ENCODE measurements at places on chromosomes 5 and 9. TPM values are rescaled to one million over a fixed set of nuclear protein-coding genes. Genes with fewer than 3 reads are reported as not detected.

DNA sequence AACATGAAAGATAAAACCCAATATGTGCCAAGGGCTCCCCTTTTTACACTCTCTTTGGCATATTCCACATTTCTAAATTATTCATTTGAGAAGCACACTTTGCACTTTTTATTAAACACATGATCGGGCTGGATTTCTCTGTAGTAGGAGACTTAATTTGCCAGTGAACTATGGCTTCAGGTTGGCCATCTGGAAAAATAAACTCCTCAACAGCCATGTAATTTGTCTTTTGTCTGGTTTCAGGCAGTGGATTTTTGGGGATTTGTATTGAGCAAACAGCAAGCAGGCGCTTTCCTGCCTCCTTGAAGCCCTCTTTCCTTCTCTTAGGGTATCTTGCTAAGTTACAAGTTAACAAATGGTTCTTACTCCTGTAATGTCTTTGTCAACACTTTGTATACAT, 73.0 kb upstream of the DMRTA1 start:
- no peaks in the 10 kb centered on the region for H3K36me3 ChIP-seq
- H3K27ac ChIP-seq: no peak overlapping the region
- H3K4me1 ChIP-seq: no peaks in the 10 kb centered on the region
- no peak overlapping the region for H3K4me3 ChIP-seq
- DNase-seq: no peak
- no peaks in the 10 kb centered on the region for H3K27me3 ChIP-seq

DNA sequence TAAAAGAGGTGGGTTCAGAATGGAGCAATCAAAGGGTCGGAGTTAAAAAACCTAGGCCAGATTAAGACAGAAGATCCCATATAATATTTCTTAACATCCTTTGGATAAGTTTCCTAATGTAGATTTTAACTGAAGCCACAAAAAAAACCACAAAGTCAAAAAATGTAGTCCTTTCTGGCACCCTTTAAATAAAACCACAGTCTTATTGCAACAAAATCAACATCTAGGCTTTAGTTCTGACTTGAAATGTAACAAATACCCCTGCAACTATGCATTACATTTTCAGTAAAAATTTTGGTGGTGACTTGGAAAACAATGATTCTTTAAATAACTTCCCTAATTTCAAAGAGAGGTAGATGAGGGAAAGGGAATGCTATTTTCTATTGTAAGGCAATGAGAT, 109.2 kb downstream of the PSAT1 start:
- H3K4me1 ChIP-seq: no peaks in the 10 kb centered on the region
- no peaks in the 10 kb centered on the region for H3K36me3 ChIP-seq
- H3K27me3 ChIP-seq: peaks cover 3% of the 10 kb centered on the region
- H3K4me3 ChIP-seq: no peak overlapping the region
- no peak for DNase-seq

The ANKRA2 gene
- 21.6 TPM for total RNA-seq

- no peak overlapping the region for H3K4me3 ChIP-seq
- peaks cover 12% of the 10 kb centered on the region for H3K4me1 ChIP-seq
- no peaks in the 10 kb centered on the region for H3K36me3 ChIP-seq
- H3K27me3 ChIP-seq: peaks cover 3% of the 10 kb centered on the region
- no peak overlapping the region for H3K27ac ChIP-seq
- no peak for DNase-seq
These were observed 102.0 kb downstream of the PTTG1 start for GRCh38 chr5:160523502-160524163.

The LECT2 gene
- total RNA-seq: not detected
